Mammary microvascular endothelial cell (primary cell): ENCODE measurements at places on chromosomes 13 and 19. TPM values are rescaled to one million over a fixed set of nuclear protein-coding genes. Genes with fewer than 3 reads are reported as not detected.

Gene KIR3DL2
- total RNA-seq = not detected in 2 replicates

Gene RFPL4A
- total RNA-seq = 1.8 TPM in 1 of 2 replicates, not detected in the other

Gene SH2D3A
- total RNA-seq = 1.2 and 2.1 TPM in 2 replicates

Gene RASIP1
- total RNA-seq = 196 and 205 TPM in 2 replicates

Gene FFAR2
- not detected in 2 replicates for total RNA-seq

Gene KLHL26
- total RNA-seq = 3.4 and 5.4 TPM in 2 replicates
